ENCODE measurements at places on chromosomes 16 and 17.

GRCh38 chr17:56786989-56787482, 46.7 kb downstream of the C17orf67 start:
- DNase-seq, result peak; percentile 28

DNA sequence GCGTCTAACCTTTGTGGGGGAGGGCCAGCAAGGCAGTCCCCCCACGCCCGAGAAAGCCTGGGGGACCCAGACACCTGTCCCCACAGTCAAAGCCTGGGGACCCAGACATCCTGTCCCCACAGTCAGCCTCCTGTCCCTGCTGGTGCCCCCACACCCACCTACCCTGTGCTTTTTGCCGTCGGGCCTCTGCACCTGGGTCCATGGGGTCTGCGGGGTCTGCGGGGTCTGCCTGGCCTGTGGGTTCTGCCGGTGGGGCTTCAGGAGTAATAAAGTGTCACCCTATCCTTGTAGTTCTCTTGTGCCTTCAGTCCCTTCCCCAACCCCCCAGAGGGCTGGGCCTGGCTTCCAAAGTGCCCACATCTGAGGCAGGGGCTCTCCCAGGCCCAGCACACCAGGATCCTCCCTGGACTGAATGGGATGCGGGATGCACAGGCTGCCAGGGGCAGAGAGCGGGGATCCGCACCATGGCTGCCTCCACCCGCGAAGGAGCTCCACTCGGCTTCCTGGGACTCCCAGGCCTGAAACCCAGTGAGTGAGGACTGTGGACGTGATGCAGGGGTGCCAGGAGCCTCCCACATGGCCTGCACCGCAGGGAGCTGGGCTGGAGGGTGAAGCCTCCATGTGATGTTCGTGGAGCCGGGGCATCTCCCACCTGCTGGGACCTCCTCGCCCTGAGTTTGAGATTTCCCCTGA, 16.3 kb upstream of the DPEP1 start:
- DNase-seq, result no peak

- no peak for DNase-seq
These were observed 11.9 kb upstream of the GPRC5C start for GRCh38 chr17:74419928-74420411.

DNA sequence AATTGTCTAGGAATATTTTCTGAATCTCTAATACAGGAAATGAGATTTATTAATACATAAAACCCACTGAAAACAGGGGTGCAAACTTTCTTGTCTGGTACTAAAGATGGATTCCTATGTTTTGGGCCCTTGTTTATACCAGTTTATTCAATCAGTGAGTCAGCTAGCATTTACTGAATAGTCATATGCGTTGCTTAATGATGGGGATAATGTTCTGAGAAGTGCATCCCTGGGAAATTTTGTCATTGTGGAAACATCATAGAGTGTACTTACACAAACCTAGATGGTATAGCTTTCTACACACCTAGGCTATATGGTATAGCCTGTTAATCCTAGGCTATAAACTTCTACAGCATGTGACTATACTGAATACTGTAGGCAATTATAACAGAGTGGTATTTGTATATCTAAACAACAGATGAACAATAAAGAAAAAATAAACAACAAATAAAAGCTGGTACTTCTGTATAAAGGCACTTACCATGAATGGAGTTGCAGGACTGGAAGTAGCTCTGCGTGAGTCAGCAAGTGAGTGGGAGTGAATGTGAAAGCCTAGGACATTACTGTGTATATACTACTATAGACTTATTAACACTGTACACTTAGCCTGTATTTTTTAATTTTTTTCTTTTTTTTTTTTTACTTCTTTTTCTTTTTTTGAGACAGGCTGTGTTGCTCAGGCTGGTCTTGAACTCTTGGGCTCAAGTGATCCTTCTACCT, 63.7 kb downstream of the SIAH1 start:
- peak; percentile 28 for DNase-seq

DNA sequence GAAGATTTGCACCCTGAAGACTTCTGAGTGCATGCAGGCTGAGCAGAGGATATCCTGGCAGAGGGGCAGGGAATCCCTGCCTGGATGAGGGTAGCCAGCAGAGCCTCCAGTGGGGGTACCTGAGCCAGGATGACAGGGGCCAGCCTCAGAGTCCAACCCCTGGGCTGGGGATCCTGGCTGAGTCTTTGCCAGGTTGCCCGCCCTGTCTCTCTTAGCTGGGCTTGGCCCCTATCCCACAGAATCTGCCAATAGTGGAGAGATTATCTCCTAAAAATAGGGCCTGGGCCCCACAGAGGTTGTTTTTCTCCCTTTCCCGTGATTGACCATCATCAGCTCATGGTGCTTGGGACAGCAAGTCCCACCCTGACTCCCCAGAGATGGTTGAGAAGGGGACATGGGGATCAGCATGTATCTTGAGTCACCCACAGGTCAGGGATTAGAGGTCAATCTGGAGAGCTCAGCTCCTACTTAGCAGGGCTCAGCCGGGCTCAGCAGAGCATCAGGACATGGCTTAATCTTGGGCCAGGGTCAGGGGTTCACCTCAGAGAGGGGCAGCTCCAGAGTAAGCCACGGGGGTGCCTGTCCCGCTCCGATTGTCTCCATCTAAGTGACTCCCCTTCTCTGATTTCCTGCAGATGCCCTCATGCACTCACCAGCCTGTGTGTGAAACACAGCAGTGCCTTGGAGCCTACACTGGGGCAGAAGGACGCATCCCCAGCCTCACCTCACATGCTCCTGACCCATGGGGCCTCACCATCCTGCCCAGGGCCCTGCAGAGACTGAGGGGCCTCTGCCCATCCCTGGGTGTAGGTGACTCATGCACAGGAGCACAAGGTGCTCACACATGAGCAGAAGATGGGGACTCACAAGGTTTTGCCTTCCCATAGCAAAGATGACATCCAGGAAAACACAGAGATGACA, 11.5 kb downstream of the CDH16 start:
- no peak for DNase-seq

- no peak for DNase-seq
These were observed 277.0 kb downstream of the IRX3 start for GRCh38 chr16:54009464-54010176.

DNA sequence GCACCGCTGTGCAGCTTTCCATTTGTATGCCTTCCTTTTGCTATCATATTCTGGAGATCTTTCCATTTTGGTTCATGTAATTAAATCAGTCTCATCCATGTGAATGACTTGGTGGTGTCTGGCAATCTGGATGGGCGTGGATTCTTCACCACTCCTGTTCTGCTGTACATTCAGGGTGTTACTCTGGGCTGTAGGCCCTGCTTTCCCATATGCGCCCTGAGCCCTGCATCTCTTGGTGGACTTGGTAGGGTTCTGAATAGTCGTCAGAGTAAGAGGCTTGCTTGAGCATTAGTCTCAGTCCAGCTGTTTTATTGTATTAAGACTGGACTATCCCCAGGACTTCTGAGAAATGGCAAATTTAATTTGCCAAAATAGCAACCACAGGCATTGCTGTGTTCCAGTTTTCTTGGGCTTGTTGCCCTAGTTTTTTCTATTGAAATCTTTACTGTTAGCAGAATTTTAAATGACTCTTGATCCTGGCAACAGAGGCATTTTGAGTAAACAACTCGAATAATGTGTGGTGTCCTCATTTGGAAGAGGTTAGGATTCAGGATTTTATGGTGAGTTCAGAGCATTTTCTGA, 14.9 kb downstream of the BANP start:
- DNase-seq, result no peak

- DNase-seq, result no peak
These were observed 3.9 kb downstream of the ANKRD13B start for GRCh38 chr17:29596811-29597210.

DNA sequence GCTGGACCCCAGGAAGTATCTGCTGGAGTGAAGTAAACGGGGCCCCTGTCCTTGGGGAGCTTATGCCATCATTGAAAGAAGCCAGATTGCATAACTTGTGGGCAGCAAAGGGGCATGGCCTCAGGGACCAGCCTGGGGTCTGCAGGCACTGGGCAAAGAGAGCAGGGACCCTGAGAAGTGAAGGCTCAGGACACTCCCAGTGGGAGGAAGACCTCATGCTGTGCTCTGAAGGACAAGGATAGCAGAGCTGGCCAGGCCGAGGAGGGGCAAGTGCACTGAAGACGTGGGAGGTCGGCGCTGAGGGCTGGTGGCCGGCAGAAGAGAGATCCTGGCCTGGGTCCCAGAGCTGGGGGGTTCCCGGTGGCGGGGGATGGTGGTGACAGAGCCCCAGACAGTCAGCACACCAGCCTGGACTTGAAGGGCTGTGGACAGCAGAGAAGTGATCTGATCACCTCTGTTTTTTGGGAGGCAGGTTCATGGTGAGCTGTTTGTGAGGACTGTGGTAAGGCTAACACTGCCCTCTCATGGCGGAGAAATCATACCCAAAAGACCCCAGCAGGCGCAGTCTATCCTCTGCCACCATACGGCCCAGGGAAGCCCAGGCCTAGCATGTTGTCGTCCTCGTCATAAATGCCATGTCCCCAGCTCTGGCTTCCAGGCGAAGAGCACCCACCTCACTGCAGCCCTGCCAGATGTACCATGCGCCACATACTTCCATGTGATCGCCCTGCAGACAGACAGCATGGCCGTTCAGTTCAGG, 7.1 kb upstream of the CNP start:
- DNase-seq, result peak; percentile 64

- DNase-seq, result no peak
These were observed 12.1 kb upstream of the ZNF423 start for GRCh38 chr16:49867796-49868668.

GRCh38 chr16:55284718-55285099, 39.3 kb upstream of the IRX6 start:
- no peak for DNase-seq

DNA sequence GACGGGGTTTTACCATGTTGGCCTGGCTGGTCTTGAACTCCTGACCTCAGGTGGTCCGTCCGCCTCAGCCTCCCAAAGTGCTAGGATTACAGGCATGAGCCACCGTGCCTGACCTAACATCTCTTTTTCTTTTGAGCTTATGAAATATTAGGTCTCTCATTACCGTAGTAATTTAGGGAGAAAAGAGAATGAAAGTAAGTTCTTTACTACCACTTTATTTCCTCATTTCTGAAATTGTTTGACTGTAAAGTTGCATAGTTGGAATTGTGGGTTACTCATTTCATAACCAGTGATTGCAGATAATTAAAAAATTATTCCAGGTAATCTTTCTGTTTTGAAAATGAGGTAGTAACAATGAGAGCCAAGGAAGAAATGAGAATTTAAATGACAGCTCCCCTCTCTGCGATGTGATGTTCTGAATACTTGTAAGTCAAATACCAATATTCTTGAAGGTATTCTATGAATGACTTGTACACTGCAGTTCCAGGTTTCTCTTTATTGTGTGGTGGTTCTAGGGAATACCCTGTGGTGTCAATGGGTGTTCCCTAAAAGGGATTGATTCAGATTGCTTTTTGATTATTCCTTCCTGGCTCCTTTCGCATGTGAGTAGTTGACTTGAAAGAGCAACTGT, 28.3 kb downstream of the MAP2K4 start:
- DNase-seq, result no peak

GRCh38 chr16:78249056-78249455, 149.6 kb downstream of the WWOX start:
- no peak for DNase-seq

DNA sequence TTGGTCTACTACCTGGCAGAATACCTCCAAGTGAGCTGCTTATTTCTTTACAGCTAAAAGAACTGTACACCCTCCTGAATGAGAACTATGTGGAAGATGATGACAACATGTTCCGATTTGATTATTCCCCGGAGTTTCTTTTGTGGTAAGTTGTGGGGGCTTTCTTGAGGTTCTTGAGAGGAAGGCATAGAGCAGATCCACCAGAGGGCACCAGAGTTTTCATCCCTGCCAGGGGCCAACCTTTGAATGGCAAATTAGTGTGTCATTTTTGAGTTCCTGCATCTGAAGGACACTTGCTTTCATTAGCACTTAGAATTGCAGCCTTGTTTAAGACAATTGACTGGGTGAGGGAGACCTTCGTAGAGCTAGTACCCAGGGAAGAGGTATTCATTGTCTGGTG, 35.0 kb downstream of the NMT1 start:
- DNase-seq, result peak; percentile 77

DNA sequence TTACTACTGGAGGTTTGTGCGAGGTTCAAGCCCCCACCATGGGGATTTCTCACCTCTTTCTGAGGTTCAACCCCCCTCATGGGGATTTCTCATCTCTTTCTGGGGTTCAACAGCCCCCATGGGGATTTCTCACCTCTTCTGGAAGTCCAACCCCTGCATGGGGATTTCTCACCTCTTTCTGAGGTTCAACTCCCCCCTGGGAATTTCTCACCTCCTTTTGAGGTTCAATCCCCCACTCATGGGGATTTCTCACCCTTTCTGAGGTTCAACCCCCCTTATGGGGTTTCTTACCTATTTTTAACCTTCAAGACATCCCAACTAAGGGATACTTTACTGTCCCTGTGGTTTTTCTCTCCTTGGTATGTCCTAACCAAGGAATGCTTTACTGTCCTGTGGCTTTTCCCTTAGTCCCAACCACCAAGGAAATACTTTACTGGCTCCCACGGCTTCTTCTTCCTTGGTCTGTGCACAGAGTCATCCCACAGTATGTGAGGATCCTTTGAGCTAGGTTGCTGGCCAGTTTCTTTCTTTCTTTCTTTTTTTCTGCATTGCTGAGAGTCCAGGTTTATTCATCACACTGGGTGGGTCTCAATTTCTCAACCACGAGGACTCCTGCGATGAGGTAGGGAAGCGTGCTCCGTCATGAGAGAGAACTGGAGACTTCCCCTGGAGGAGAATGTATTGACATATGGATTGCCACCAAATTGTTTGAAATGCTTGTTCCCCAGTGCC, 2140.2 kb downstream of the TP53TG3F start:
- no peak for DNase-seq

- no peak for DNase-seq
These were observed 2.2 kb upstream of the EFTUD2 start for GRCh38 chr17:44901411-44901921.

DNA sequence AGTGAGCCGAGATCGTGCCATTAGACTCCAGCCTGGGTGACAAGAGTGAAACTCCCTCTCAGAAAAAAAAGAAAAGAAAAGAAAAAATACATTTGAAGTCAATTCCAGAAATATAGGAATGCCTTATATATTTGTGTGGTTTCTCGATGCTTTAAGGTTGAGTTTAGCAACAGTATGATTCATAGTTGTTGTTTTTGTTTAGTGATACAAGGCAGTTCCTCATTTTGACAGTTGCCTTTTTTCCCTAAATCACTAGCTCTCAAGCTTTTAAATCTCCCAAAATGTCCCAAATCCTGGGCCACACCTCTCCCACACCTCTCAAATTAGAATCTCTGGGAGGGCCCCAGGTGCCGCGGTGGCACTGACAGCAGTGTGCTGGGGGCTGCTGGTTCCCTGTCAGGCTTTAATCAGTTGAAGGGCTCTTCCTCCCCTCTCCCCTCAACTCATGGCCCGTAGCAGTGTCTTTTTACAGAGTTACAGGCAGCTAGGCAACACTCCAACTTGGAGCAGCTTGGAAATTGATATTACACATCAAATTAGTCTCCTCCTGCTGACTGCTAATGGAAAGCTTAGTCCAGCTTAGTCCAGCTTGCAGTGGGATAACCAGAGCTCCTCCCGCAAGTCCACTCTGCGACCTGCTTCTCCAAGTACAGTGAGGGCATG, 58.4 kb downstream of the EPN2 start:
- no peak for DNase-seq

Measured in Kasumi-1 (cell line).